Activated CD8-positive, alpha-beta memory T cell treated with anti-CD3 and anti-CD28 coated beads, Interleukin-2, amount 10 ng/mL, durations not matched to agents 7 days and 5 days (primary cell): ENCODE measurements at places on chromosomes 2 and 18. TPM values are rescaled to one million over a fixed set of nuclear protein-coding genes. Genes with fewer than 3 reads are reported as not detected.

- no peak overlapping the region for H3K4me3 ChIP-seq
- no peak for DNase-seq
- no peaks in the 10 kb centered on the region for H3K4me1 ChIP-seq
- peaks cover 2% of the 10 kb centered on the region for H3K27me3 ChIP-seq
- H3K36me3 ChIP-seq = no peaks in the 10 kb centered on the region
- H3K27ac ChIP-seq = no peak overlapping the region
Measured at GRCh38 chr18:75334869-75335268, 92.6 kb downstream of the SMIM21 start.

DNA sequence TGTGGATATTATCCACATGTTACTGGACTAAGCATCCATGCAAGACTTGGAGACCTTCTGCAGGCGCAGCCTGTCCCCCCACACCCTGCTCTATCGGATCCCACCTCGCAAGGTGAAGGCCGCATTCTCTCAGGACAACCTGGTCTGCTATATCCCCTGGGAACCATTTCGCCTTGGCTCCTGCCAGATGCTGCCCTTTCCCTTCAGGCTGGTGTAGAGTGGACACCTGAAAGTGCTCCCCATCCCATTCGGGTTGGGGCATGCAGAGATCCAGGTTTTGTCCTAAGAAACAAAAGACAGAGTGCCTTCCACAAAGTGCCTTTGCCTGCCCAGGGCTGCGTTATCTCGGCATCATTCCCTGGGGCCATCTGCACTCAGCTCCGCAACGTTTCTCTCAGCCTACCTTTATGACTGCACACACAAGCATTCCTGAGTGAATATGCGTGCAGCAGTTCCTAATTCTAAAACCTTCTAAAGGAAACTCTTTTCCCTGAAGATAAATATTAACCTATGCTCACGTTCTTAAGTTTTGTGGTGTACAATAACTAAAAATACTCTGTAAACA, 20.5 kb downstream of the FHL2 start:
- H3K36me3 ChIP-seq = no peaks in the 10 kb centered on the region
- H3K27me3 ChIP-seq = no peaks in the 10 kb centered on the region
- H3K4me1 ChIP-seq = peaks cover 15% of the 10 kb centered on the region
- DNase-seq = no peak
- H3K4me3 ChIP-seq = no peak overlapping the region
- H3K27ac ChIP-seq = no peak overlapping the region

DNA sequence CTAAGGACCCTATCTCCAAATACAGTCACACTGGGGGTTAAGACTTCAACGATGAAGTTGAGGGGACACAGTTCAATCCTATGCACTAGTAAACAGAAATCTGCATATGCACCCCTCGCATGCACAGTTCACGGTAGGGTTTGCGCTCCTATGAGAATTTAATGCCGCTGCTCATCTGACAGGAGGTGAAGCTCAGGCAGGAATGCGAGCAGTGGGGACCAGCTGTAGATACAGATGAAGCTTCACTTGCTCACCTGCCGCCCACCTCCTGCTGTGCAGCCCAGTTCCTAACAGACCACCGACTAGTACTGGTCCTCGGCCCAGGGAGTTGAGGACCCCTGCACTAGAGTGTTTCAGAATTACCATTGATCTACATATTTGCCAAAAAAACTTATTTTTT, 40.0 kb upstream of the FAHD2A start:
- H3K27ac ChIP-seq = no peak overlapping the region
- no peak for DNase-seq
- peaks cover 10% of the 10 kb centered on the region for H3K27me3 ChIP-seq
- H3K4me3 ChIP-seq = no peak overlapping the region
- H3K4me1 ChIP-seq = no peaks in the 10 kb centered on the region

DNA sequence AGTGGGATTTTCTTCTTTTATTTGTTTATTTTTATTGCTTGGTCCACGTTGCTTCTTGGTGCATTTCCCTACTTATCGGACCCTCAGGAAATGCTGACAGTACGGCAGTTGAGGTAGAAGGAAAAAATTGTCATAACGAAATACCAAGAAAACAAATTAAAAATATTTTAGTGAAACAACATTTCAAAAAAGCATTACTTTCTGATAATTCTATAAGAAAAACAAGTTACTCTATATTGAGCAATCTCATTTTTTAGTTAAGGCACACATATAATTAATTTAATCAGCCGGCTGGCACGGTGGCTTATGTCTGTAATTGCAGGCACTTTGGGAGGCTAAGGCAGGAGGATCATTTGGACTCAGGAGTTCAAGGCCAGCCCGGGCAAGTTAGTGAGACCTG, 102.1 kb downstream of the SH3YL1 start:
- H3K27me3 ChIP-seq = peaks cover 21% of the 10 kb centered on the region
- H3K4me3 ChIP-seq = no peak overlapping the region
- H3K36me3 ChIP-seq = peaks cover 2% of the 10 kb centered on the region
- H3K27ac ChIP-seq = no peak overlapping the region
- peaks cover 3% of the 10 kb centered on the region for H3K4me1 ChIP-seq

GRCh38 chr2:203585516-203585915, 50.4 kb upstream of the RAPH1 start:
- H3K4me3 ChIP-seq = no peak overlapping the region
- no peaks in the 10 kb centered on the region for H3K36me3 ChIP-seq
- H3K27ac ChIP-seq = no peak overlapping the region

DNA sequence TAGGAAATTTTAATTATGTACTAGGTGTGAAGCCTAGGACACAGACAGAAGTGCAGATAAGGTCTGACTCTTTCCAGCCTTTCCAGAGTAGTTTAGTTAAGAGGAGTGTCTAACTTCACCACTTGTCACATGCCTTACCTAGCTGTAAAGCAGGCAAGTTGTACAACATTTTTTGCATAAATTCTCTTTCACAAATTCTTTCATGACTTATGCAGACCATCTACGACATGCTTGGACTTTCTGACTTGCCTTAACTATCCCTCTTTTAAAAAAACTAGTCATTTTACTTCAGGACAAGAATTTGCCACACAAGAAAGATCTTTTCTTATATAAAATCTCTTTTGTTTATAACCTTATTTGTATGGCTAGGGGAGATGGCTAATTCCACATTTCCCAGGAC, 1273.6 kb upstream of the SLC39A10 start:
- no peak overlapping the region for H3K4me3 ChIP-seq
- no peak overlapping the region for H3K27ac ChIP-seq
- no peaks in the 10 kb centered on the region for H3K4me1 ChIP-seq
- no peak for DNase-seq
- H3K36me3 ChIP-seq = no peaks in the 10 kb centered on the region
- no peaks in the 10 kb centered on the region for H3K27me3 ChIP-seq

DNA sequence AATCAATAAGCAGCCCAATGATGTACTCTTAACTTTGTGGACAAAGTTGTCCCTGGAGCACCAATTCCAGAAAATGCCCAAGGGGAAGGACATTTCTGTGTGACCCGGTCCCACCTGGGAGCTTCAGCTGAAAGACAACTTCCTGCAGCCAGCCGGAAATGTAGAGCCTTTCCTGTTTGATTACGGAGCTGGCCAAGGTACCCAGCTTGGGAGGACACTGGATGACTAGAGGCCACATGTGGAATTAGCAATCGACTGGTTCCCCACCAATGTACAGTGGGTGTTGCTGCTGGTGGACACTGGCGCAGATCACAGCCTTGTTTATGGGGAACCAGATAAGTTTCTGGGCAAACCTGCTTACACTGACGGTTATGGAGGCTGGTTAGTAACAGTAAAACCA, 53.0 kb upstream of the ZC3H15 start:
- no peaks in the 10 kb centered on the region for H3K27me3 ChIP-seq
- no peak for DNase-seq
- H3K4me1 ChIP-seq = no peaks in the 10 kb centered on the region

GRCh38 chr2:16861111-16861510, 195.5 kb upstream of the CYRIA start:
- H3K27ac ChIP-seq = no peak overlapping the region
- no peaks in the 10 kb centered on the region for H3K36me3 ChIP-seq
- DNase-seq = no peak
- H3K27me3 ChIP-seq = no peaks in the 10 kb centered on the region
- no peak overlapping the region for H3K4me3 ChIP-seq

- H3K27me3 ChIP-seq = no peaks in the 10 kb centered on the region
- H3K4me1 ChIP-seq = peaks cover 42% of the 10 kb centered on the region
- no peak overlapping the region for H3K4me3 ChIP-seq
- H3K36me3 ChIP-seq = peaks cover 66% of the 10 kb centered on the region
Measured at GRCh38 chr2:206031950-206032567, 53.9 kb downstream of the INO80D start.

DNA sequence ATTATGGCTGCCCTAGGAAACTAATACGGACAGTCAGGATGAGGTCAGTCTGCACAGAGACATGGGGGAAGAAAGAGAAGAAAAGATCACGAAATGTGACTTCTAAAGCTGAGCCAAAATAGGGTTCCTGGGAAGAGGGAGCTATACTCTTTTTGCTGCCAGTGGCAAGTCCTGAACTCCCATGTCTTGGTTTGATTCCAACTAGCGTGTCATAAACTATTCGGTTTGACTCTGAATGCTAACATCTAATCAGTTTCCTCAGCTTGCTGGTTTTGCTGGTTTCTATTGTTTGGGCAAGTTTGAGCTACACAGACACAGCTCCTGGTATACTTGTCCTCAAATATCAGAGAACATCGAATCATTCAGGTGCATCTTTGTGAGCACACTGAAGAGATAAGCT, 80.5 kb upstream of the CYP1B1 start:
- no peak overlapping the region for H3K4me3 ChIP-seq
- H3K4me1 ChIP-seq = no peaks in the 10 kb centered on the region
- no peak for DNase-seq
- H3K27me3 ChIP-seq = peaks cover 69% of the 10 kb centered on the region

DNA sequence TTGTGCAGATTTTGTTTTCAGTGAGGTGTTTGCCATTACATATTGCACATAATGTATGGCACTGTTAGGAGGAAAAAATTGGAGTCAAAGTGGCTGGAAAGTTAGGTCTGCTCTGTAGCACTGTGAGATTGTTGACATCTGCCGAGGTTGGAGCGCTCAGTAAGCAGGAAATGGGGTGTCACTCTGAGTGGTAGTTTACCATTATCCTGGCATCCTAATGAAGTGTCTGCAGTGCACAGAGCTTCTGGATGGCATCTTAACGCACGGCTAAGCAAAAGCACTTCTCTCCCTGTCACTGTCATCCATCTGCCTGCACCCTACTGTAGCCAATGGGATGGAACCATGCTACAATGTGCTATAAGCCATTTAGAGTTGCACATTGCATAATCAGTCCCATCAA, 561.9 kb downstream of the ARHGAP15 start:
- H3K4me3 ChIP-seq = no peak overlapping the region
- peak overlapping the region; percentile 16 for H3K27ac ChIP-seq
- H3K36me3 ChIP-seq = peaks cover 39% of the 10 kb centered on the region
- no peak for DNase-seq
- H3K27me3 ChIP-seq = no peaks in the 10 kb centered on the region

DNA sequence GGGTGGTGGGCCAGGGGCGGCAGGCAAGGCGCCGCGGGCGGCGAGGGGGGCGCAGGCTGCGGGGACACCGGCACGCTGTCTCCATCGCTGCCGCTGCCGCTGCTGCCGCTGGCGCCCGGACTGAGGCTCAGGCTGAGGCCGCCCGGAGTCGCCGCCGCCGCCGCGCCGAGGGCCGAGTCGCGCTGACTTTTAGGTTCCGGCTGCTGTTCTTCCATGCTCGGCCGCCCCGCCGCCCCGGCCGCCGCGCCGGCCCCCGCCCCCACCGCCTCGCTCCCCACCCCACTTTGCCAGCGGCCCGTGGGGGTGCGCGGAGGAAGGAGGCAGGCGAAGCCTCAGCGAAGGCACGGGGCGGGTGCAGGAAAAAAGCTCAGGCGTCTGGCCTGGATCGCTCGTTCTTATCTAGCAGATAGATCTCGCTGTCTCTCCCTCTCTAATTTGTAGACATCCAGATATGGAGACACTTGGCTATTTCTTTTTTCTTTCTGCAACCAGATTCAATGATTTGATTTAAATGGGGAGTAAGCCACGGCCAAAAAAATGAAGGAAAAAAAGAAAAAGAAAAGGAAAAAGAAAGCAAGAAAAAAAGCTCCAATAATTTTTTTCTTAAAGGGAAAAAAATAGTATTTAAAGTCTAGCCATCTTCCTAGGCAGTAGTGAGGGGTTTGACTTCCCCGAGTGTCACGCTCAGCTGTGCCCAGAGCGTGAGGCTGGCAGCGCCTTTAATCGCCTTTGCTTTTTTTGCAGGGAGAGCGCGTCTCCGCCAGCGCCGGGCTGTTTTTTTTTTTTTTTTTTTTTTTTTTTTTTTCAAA, at the start of gene EN1:
Gene EN1, minus strand, starts transcription at position 696 of the 809 bp plus-strand sequence. Its CDS starts 481 bp downstream, at position 215.
- H3K36me3 ChIP-seq = peaks cover 8% of the 10 kb centered on the region
- H3K4me3 ChIP-seq = no peak within 1 kb of the TSS
- H3K27ac ChIP-seq = peak within 1 kb of the TSS; percentile 75
- peaks cover 88% of the 10 kb centered on the region for H3K27me3 ChIP-seq

DNA sequence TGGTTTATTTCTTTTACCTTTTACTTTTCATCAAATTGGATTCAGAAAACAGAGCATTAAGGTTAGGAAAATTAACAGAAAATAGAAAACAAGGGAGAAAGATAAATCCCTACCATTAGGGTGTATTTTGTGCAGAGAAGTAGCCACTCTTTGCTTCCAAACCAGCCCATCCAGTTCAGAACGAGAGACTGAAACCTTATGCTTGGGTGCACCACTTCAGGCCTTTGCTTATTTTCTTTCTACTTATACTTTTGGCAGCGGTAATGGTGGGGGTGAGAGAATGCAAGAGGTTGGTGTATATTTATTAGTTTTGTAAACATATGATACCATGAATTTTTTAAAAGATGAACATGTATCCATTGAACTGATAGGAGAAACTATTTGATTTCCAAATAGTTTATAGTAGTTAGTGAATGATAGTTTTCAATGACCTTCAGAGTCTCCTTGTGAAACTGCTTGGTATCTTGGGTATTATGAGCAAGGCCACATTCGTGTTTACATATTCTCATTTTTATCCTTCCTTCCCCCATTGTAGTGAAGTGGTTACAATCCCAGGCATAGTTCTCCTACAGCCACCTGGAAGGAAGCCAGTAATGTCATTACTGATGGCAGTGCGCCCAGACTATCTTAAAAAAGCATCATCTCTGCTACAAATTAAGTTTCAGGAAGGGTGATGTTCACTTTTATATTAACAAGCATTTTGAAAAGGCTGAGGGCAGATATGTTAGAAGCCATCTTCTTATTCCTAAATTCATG, 60.8 kb downstream of the MFSD6 start:
- H3K4me3 ChIP-seq = no peak overlapping the region
- H3K4me1 ChIP-seq = peaks cover 19% of the 10 kb centered on the region
- no peak for DNase-seq
- peaks cover 64% of the 10 kb centered on the region for H3K36me3 ChIP-seq

DNA sequence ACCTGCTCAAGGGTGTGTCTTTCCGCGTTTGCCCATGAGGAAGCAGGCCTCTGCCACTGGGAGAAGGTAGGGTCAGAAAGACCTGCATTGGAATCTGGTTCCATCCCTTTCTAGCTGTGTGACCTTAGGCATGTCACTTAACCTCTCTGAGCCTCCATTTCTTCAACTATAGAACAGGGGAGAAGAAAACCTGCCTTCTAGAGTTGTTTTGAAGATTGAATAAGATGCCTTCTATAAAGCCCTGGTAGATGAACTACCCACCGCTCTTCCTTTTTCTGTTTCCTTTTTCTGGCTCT, 507 bp downstream of the NAT8 start:
- no peaks in the 10 kb centered on the region for H3K4me1 ChIP-seq
- no peak overlapping the region for H3K27ac ChIP-seq
- peaks cover 14% of the 10 kb centered on the region for H3K27me3 ChIP-seq

Gene CYRIA
- 1.7 TPM for total RNA-seq

Gene SMAD2
- total RNA-seq = 156 TPM

Gene CCDC68
- not detected for total RNA-seq

Gene MIB1
- 40.5 TPM for total RNA-seq

Gene CKAP2L
- total RNA-seq = 68.8 TPM

Gene UGT1A10
- not detected for total RNA-seq
